ENCODE measurements at places on chromosomes 11 and 22.
A peak's percentile ranks its signal among the peaks of the same experiment; 100 is the strongest.

DNA sequence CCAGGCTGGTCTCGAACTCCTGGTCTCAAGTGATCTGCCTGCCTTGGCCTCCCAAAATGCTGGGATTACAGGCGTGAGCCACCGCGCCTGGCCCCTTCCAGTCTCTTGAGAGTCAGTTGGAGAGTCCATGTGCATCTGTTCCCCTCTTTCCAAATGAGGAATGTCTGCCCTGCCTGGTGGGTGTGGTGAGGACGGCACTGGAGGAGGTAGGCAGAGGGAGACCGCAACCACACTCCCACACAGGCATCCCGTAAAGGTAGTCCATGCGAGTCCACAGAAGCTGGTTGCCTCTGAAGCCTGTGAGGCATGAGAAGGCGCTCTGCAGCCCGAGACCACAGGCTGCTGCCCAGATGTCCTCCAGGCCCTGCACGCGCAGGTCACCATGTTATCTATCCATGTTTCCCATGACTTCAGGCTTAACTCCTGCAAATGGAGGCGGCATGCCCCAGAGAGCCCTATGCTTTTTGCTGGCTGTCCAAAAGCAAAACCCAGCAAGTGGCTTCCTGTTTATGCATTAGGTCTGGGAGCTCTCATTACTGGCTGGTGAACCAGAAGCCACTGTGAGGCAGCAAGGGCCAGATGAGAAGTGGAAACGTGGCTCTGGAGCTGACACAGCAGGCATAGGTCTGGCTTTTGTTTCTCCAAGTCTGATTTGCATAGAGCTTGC lies 43.4 kb downstream of the GRIK4 start:
- DNase-seq = no peak

- no peak for DNase-seq
These were observed 22.0 kb downstream of the JAML start for GRCh38 chr11:118202599-118203422.

- no peak for DNase-seq
These were observed 34.6 kb downstream of the OSBPL5 start for GRCh38 chr11:3130269-3131071.

GRCh38 chr11:133834682-133835592 lies 10.4 kb downstream of the SPATA19 start:
- DNase-seq = peak; percentile 28

DNA sequence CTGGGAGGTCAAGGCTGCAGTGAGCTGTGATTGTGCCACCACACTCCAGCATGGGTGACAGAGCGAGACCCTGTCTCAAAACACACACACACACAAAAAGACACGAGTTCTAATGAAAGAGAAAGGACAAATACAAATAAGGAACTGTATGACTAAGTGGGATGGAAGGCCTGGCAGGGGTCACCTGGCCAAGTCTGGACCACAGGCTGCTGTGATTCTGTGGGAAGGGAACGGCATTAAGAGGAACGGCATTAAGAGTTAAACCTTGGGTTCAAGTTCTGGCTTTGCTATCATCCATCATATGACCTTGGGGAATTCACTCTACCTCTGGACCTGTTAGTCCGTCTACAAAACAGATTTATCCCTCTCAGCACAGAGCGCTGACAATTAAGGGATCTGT lies 47.7 kb downstream of the LRFN4 start:
- no peak for DNase-seq

DNA sequence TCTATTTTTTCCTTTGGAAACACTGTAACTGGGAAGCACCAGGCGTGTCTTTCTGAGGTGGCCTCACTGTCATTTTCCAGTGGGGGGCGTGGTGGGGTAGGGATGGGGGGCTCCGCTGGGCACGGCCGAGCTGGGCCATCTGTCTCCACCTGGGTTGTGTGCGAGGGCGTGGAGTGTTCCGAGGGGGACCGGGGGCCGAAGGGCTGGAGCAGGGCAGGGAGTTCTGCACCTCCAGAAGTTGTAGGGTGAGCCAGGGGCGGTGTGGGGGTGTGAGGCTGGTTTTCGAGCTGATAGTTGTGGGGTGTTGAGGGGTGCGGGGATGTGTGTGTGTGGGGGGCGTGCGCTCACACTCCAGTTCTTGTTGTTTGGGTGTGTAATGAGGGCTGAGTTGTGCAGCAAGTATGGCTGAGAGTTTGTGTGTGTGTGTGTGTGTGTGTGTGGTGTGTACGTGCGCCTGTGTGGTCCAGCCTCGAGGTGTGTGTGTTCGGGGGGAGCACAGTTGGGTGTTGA lies 10.8 kb downstream of the YPEL4 start:
- DNase-seq = no peak

DNA sequence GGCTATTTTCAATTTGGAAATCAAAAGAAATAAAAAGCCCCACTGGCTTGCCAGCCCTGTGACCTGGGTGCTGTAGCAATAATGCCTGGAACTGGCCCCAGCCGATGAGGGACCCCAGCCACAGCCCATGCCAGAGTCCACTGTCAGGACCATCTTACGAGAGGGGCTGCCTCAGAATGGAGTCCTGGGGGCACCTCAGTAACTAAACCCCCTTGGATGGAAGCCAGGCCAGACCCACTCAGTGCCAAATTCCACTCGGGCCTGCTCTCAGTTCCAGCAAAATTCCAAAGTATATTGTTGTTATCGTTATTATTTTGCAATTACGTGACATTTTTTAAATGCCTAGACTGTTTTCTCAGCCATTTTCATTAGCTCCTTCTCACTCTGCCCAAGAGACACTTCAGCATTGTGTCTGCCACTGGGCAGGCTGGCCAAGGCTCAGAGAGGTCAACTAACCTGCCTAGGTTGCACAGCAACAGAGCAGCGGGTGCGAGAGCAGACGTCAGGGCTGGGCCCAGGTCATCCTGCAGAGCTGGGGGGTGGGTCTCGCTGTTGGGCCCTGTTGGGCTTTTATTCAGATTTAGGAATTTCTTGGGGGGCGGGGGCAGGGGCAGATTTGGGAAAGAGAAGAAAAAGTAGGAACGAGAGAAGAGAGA lies 19.5 kb downstream of the CDKN1C start:
- DNase-seq = no peak

DNA sequence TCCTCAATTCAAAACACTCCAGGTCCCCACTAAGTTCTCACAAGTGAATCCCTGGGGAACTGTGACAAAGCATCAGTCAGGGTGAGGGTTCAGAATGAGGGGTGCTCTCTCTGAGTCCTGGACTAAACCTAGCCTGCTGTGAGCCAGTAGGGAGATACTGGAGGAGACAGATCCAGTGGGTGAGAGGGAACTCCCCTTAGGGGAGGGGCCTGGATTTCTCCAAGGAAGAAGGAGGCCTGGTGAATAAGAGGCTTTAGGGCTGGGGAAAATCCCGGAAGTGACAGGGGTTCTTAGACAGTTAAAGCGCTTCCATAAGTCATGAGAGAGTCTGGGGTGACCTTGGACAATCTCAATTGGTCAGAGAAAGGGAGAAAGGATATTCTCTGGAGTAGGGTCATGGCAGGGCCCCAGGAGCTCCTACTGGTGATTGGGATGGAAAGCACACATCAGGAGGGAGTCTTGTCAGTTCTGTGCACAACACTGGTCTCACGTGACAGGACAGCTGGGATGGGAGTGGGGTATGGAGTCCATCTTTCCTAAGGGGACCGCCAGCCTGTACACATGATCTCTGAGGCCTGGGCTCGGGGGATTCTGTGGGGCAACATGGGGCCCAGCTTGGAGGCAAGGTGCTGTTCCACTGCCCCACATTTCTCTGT lies 1.5 kb downstream of the TBC1D10A start:
- peak; percentile 80 for DNase-seq

GRCh38 chr22:36822581-36822980 lies 5.7 kb upstream of the PVALB start:
- no peak for DNase-seq

DNA sequence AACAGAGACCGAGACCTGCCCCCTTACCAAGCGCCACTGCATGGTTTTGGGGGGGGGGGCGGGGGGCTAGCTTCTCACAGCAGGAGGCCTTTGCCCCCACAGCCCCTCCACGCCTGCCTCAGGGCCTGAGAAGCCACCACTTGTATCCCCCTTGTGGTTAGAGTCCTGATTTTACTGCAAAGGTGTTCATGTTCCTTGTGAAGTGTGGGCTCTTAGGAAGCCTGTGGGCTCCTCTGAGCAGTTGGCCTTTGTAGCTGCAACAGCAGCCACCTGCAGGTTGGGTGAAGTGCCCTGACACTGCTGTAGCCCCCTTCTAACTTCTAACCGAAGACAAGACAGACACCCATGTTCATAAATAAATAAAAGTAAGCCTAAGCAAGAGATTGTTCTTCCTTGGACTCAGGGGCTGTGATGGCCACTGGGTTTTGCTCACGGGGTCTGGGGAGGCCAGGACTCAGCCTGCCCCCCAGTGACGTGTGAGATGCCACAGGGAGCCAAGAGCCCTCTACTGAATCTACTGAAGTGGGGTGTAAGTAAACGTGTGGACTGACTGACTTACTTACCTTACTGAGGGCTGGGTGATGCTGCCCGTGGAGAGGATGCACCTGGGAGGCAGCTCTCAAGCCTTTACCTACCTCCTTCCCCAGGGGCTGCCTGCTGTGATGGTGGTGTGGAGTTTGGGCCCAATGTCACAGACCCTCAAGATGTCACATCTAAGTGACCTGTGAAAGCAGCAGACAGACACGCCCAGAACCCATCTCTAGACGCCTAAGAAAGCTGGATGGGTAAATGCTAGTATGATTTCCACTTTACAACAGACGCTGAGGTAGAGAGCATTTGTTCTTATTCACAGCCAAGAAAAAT lies 25.8 kb downstream of the USP35 start:
- DNase-seq = no peak

DNA sequence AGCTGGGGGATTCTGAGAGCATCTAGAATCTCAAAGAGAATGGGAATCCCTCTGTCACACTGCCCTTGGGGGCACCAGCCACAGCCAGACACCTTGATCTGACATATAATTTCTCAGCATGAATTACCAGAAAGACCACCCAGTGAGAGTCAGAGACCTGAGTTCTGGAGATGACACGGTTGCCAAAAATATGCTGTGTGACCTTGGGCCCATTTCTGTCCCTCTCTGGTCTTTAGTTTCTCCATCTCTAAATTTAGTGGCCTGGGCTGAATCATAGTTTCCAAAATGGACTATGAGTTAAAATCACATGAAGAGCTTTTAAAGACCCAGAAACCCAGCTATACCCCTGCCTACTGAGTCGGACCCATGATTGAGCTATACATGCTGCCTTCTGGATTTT lies 15.9 kb downstream of the SEZ6L start:
- no peak for DNase-seq

- no peak for DNase-seq
These were observed 92.1 kb upstream of the NARS2 start for GRCh38 chr11:78666675-78667160.

DNA sequence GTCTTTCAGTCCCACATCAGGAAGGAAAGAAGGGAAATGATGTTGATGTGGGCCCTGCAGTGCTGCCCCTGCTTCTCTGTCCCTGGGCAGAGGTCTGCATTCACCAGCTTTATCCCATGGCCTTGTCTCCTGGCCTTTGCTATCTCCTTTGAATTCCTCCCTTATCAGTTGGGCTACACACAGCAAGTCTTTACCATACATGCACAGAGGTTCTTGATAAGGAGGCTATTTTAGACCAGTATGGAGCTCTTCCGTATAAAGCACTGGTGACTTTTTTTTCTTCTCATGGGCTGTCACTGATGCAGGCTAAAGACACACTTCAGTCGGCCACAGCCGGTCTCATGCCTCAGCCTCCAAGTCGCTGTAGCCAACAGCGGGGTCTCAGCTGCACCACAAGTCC lies 20.2 kb downstream of the MYO18B start:
- no peak for DNase-seq

GRCh38 chr11:27716835-27717234 lies 16.6 kb upstream of the BDNF start:
- DNase-seq = no peak

DNA sequence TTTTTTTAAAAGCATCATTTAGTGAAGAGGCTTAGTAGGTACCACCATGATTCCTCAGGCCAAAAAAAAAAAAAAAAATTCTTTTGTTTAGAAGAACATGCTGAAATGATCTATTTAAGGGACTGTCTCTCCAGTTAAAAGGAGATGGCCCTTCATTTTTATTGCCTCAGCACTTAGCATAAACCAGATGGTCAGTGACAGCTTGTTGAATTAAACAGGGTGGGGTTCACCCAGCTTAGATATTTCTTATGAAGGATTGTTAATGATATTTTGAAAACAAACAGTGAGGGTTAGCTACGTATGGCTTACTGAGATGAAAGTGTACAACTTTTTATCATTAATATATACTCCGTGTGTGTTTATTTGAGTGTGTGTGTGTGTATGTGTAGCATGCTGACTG lies 203.7 kb downstream of the FAM181B start:
- no peak for DNase-seq

- DNase-seq = no peak
These were observed 28.9 kb downstream of the KCTD17 start for GRCh38 chr22:37080438-37080837.

GRCh38 chr11:20156876-20157613 lies 3.2 kb downstream of the DBX1 start:
- DNase-seq = no peak

GRCh38 chr11:95283650-95284049 lies 52.6 kb upstream of the SESN3 start:
- DNase-seq = no peak

DNA sequence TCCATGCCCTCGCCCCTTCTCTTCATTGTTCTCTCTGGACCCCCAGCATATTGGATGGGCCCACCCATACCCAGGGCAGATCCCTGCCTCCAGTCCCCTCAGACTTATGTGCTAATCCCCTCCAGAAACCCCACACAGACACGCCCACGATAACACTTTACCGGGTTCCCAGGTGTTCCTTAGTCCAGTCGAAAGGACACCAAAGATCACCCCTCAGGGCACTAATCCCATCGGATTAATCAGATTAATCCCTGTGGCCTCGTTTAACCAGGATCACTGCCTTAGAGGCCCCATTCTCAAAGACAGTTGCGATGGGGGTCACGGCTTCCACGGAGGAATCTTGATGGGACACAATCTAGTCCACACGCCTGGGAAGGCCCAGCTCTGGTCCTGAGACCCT lies 80.8 kb downstream of the SHANK2 start:
- DNase-seq = no peak

- no peak for DNase-seq
These were observed 36.8 kb upstream of the SHISAL1 start for GRCh38 chr22:44349594-44349993.

DNA sequence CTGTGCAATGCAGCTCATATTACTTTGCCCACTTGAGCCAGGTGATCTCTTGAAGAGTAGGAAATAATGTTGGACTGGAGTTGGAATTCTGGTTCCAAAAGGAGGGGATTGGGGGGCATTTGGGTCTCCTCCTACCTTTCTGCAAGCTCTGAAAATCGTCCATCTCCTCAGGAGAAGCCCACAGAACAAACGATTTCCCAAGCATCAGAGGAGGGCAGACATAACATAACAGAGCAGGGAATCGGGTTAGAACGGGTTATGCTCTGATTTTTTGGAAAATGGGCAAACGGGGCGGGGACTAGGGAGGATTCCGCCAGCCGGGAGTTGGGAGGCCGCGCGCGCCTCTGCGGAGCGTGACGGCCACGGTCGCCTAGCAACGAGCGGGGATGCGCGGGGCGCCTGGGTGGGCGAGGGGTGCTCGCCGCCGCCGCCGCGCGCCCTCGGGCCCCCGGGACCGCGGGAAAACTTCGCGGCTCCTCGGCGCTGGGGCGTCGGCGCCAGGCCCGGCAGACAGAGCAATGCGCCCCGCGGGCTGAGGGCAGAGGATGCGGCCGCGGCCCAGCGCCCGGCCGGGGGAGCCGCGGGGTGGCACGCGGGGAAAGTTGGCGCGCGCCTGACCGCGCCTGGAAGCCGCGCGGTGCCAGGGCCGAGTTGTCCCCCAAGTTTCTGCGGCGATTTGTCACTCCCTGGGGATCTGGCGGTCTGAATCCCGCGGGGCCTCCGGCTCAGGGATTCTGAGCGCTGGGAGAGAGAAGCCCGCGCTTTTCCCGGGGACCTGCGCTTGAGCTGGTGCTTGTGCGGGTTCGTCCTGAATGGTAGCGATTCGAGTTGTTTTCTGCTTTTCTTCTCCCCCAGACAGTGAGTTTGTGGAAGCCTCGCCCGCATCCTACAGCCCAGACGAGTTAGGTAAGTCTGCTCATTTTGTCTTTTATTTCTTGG lies 27.8 kb upstream of the AMOTL1 start:
- DNase-seq = no peak
